GM10248 (cell line): ENCODE measurements at places on chromosomes 16 and 17.

- no peak for DNase-seq
Observed at GRCh38 chr17:3685174-3685573, 10.8 kb downstream of the P2RX5 start.

DNA sequence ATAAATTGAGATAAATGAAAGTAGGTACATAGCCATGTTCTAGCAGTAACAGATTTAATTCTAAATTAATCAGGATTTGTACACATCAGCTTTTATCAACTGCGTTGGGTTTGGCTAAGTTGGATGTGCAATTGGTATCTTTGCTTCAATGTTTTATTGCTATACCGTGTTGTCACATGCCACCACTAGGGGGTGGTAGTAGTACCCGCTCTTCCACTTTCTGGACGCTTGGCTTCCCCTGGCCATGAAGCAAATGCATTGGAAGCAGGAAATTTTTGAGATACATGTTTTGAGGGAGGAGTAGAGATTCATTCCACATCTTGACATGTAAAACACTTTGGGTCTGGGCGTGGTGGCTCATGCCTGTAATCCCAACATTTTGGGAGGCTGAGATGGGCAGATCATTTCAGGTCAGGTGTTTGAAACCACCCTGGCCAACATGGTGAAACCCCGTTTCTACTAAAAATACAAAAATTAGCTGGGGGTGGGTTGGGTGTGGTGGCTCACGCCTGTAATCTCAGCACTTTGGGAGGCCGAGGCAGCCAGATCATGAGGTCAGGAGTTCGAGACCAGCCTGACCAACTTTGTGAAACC, 58.6 kb downstream of the EMP2 start:
- DNase-seq, result peak; percentile 67

GRCh38 chr17:20991276-20992037, 51.4 kb downstream of the USP22 start:
- no peak for DNase-seq

GRCh38 chr16:325375-326145, 27.0 kb downstream of the AXIN1 start:
- DNase-seq, result no peak

- no peak for DNase-seq
Observed at GRCh38 chr16:8373676-8374431, 216.5 kb downstream of the TMEM114 start.

DNA sequence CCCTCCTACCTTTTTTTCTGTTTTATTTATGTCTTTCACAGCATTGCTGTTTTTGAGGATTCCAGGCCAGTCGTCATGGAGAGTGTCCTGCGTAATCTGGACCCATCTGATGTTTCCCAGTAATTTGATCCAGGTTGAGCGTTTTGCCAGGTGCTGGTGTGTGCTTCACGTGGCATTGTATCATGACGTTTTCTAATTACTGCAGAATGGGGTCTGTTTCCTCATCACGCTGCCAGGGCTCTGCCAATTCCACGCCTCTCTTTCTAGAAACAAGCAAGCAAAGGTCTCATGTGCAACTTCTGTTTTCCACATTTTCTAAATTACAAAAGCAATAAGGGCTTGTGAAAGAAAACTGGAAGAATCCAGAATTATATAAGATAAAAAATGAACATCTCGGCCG, 28.3 kb upstream of the BHLHA9 start:
- DNase-seq, result no peak

DNA sequence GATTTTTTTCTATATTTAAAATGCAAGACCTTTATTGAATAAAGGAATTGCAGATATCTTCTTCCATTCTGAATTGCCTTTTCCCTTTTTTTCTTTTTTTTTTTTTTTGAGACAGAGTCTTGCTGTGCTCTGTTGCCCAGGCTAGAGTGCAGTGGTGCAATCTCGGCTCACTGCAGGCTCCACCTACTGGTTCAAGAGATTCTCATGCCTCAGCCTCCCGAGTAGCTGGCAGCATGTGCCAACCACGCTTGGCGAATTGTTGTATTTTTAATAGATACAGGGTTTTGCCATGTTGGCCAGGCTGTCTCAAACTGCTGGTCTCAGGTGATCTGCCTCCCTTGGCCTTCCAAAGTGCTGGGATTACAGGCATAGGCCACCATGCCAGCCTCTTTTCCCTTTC, 151.5 kb downstream of the CEP112 start:
- DNase-seq, result no peak

DNA sequence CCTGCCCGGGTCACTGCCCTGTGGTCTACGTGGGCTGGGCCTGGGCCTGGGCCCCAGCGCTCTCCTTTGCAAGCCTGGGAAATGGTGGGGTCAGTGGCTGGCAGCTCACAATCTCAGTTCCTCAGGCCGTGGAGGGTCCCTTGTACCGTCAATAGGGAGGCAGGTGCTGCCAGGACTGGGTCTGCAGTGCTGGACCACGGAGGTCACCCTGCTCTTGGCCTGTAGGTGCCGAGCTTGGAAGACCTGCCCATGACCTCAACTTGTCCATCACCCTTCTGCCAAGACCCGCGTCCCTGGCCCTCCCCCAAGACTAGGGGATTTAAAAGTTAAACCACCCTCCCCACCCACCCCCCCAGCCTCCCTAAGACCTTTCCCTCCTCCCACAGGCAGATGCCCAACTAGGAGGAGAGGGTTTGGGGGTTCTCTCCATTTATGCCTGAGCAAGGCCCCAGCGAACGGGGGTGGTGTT, 2.5 kb downstream of the TBX2 start:
- DNase-seq, result no peak

GRCh38 chr17:81957691-81958432, 3.1 kb downstream of the NOTUM start:
- DNase-seq, result no peak

- DNase-seq, result no peak
Observed at GRCh38 chr17:81039096-81039495, 4.1 kb downstream of the BAIAP2 start.

DNA sequence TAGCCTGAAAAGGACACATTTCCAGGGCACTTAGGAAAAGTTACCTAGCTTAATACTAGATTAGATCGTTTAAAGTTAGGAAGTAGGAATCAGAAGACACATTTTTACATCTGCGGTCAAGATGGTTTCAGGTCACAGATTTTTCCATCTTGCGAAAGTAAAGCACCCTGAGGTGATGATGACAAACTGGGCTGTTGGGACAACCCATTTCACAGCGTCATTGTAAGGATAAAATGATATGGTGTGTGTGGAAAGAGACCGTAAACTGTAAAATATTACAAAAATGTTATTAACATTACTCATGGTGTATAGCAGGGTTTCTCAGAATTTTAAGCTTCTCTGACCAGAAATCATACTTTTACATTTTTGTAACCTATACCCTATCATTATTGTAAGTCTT, 10.1 kb upstream of the MAP2K6 start:
- no peak for DNase-seq

DNA sequence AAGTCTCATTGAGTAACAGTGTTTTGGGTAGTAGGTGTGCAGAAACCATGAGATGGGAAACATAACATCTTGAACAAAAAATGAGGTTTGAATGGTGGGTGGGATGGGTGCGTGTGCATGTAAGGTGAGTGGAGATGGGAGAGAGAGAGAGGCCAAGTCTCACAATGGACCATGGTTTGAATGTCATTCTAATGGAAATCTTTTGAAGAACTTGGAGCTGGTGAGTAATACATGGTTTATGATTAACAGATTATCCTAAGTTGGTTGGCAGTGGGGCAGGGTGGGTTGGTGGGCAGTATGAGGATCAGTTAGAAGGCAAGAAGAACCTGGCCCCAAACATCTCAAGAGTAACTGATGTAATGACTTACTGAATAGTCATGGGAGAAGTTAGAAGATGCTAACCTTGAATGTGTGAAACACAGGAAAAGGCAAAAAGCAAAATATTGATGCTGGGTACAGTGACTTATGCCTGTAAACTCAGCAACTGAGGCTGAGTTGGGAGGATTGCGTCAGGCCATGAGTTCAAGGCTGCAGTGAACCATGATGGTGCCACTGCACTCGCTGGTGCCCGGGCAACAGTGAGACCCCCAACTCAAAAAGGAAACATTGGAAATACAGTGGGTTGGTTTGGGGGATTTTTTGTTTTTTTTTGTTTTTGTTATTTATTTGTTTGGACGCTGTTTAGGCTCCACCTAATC, 32.7 kb downstream of the ZNF207 start:
- no peak for DNase-seq

DNA sequence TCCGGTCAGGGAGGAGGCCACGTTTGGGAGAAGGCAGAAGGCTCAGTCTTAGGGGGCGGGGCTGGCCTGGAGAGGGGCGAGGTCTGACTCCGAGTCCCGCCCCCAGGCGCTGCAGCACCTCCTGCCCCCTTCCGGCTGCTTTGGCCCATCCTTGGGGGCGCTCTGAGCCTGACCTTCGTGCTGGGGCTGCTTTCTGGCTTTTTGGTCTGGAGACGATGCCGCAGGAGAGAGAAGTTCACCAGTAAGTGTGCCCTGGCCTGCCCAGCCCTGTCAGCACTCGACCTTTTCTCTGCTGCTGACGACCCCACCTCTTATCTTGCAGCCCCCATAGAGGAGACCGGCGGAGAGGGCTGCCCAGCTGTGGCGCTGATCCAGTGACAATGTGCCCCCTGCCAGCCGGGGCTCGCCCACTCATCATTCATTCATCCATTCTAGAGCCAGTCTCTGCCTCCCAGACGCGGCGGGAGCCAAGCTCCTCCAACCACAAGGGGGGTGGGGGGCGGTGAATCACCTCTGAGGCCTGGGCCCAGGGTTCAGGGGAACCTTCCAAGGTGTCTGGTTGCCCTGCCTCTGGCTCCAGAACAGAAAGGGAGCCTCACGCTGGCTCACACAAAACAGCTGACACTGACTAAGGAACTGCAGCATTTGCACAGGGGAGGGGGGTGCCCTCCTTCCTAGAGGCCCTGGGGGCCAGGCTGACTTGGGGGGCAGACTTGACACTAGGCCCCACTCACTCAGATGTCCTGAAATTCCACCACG, 1.5 kb downstream of the TNFRSF12A start:
- peak; percentile 80 for DNase-seq

GRCh38 chr17:67718325-67718941, 697 bp downstream of the NOL11 start:
- peak; percentile 46 for DNase-seq

DNA sequence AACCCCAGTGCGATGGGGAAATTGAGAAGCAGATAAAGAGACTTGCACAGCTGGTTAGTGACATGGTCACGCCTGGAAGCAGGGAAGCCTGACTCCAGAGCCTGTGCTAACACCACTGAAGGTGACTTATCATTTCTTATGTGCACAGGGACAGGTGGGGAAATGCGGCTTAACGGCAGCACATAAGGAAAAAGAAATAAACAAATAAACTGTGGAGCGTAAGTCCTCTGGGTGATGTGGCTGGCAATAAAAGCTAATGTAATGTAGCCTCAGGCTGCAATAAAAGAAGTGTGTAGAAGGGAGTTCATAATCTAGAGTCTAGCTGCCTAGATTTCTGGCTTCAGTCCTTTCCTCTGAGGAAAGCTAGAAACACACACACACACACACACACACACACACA, 10.6 kb downstream of the CDH11 start:
- DNase-seq, result no peak
